ENCODE measurements at places on chromosomes 11 and 22. TPM values are rescaled to one million over a fixed set of nuclear protein-coding genes. Genes with fewer than 3 reads are reported as not detected.

DNA sequence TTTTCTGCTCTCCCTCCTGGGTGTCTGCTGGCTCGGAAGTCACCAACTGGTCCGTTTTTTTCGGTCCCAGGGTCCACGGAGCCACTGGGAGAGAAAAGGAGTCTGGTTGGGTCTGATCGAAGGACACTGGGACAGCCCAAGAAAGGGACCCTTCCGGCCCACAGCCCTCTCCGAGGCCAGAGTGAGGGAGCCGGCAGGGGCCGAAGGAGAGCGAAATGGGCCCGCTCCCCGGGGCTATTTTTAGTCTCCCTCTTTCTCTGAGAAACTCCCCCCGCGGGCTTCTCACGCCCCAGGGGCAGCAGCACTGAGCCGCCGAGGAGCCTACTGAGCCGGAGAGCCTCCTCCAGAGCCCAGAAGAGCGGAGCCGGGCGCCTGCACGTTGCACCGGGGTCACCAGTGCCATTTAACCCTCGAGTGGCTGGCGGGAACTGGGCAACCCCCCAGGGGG lies 1.9 kb downstream of the ESAM start:
- DNase-seq, result no peak

DNA sequence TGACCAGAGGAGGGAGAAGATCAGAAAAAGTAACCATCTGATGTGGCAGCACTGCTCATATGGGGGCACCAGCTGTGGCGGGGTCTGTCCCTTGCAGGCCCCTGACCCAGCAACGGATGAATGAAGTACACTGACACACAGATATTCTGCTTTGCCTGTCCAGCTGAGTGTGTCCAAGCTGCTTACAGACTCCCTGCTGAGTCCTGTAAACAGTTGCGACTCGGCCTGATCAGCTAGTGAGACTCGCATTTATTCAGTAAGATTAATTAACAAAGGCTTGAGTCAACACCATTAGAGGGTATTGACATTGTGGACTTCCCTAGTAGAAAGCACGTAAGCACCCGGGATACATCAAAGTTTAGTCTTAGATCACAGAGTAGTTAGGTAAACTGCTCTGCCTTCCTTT lies 15.3 kb upstream of the OR10D3 start:
- no peak for DNase-seq

The BTBD18 gene
- total RNA-seq, result not detected

- DNase-seq, result no peak
Measured at GRCh38 chr22:19620742-19621371, 93.4 kb upstream of the SEPTIN5 start.

The TRIM48 gene
- total RNA-seq, result not detected

The OR10A2 gene
- total RNA-seq, result not detected

GRCh38 chr11:45756384-45757010 lies 48.5 kb upstream of the SLC35C1 start:
- DNase-seq, result no peak

- DNase-seq, result no peak
Measured at GRCh38 chr11:58498464-58498863, 9.4 kb downstream of the OR5B21 start.

DNA sequence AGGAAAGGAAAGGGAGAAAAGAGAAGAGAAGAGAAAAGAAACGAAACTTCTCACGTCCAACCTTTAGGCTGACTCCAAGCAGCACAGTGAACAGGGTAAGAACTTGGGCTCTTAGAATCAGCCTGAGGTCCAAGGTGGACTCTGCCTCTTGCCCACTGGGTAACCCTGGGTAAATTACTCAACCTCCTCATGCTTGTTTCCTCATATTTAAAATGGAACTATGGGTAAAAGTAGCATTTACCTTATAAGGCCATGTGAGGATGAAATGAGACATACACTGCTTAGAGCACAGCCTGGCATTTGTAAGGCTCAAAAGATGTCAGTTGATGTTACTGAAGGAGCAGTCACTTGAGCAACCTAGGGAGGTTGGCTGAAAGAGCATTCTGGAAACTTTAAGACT lies 107.9 kb downstream of the C11orf58 start:
- no peak for DNase-seq

GRCh38 chr11:6362185-6362872 lies 27.9 kb upstream of the SMPD1 start:
- DNase-seq, result no peak

The TSSK2 gene
- total RNA-seq, result not detected

GRCh38 chr11:14119357-14119756 lies 156.8 kb downstream of the SPON1 start:
- no peak for DNase-seq

- no peak for DNase-seq
Measured at GRCh38 chr22:34881453-34881852, 184.5 kb upstream of the ISX start.

Data from occipital lobe (tissue), 3 donors.